ENCODE measurements at places on chromosomes 13 and 19.
A peak's percentile ranks its signal among the peaks of the same experiment; 100 is the strongest.

DNA sequence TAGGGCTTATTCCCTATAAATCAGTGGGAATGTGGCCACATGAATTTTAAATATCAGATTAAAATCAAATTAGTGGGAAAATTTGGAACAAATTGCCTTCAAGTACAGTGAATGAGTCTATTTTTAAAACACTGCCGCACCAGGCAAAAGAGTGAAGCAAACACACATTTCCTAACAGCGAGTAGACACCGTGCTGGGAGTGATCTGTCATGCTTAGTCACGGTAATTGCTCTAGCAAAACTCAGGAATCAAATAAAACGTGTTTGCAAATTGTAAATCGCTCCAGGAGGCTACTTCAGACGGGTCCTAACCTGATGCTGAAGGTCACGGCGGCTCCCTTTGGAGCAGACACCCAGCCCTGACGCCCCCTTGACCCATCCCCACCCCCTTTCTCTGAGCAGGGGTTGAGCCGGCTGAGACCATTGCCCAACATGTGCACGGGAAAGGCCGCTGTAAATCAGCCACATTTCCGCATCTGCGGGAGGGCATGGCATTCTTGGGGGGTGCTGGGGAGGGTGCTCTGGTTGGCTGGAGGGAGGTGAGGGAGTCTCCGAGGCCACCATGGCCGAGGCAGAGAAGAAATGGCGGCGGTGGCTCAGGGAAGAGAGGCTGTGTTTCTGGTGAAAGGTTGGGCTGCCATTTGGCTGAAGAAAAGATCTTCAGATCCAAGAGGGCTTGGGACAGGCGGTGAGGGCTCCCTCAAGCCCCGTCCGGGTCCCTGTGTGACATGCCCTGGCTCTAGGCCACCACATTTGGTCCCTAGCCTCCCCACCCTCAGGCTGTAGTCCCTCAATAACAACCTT, 8.9 kb downstream of the CEBPA start:
- DNase-seq, result no peak

DNA sequence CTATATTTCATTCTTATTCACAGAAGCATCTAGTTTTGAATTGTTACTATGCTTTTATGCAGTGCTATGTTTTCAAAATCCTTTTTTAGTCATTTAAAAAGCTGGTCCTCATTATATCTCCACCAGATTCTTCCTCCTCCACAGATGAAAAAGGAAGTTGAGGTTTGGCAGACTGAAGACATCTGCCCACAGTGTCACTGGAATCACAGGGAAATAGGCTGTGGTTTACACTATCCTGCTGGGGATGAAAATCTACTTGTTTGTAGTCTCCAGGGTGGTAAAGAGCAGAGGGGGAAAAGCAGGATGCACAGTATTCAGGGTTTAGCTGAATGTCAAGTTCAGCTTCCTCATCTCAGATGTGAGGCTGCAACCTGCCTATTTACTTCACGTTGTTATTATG, 351.2 kb downstream of the DNAJC15 start:
- no peak for DNase-seq

DNA sequence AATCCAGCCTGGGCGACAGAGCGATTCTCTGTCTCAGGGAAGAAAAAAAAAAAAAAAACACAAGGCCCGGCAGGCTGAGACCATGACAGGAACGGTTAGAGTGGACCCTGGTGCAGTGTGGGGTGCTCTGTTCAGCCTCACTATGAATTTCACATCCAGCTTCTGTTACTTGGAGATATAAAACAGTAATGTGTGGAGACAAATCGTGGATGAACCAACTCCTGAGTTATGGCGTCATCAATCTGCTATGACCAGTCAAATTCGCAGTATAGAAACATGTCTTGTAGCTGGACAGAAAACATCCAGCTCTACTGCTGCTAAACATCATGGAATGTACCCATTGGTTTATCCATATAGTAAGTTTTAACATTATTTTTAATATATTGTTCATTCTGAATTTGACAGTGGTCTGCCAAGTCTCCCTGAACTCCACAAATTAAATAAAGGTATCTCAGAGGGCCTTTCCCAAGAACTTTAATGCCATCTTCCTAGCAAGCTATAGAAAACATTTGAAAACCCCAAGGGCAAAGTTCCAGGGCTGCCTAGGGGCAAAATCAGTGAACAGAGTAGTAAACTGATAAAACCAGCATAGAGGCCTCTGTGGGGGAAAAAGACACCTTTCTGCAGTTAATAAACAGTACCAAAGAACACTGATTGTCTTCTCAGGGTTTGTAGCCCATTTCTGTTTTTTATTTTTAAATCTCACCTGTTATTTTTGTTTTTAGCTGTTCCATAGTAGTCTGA, 75.8 kb downstream of the LRCH1 start:
- DNase-seq, result no peak

DNA sequence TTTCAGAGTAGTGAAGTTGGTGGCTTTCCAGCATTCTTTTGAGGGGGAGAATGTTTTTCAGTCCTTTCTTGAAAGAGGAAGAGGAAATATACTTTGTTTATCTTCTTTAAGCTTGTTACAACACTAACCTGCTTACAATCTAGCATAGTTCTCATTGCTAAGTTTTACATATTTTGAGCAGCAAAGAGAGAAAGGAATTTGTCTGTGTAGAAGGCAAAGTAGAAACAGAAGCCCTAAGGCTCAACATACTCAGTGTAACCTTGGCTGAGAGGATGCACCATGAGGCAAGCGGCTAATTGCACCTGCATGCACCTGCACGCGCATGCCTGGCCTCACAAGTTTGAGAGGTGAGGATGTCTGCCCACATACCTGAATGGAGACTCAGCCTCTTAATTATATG, 2.2 kb downstream of the FRY start:
- DNase-seq, result no peak

- DNase-seq, result peak; percentile 82
Observed at GRCh38 chr19:49676136-49676783, 811 bp upstream of the PRMT1 start.

- no peak for DNase-seq
Observed at GRCh38 chr13:50721672-50721992, 121.9 kb downstream of the DLEU7 start.

- DNase-seq, result peak; percentile 16
Observed at GRCh38 chr13:93398167-93399035, 171.8 kb downstream of the GPC6 start.

DNA sequence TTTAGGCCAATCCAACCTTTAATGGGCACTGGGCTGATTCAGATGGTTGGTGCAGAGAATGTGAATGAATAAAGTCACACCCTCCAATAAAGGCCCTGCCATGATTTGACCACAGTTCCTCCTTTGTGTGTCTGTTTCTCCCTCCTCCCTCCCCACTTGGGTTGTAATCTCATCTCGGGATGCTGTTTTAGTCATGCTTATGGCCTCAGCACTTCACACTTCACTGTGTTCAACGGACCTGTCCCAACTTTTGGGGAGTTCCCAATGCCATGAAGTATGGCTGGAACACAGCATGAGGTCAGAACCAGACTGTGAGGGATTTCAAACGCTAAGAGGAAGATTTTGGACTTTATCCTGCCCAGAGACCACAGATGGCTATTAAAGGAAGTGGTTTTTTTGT, 5.6 kb upstream of the RAB8A start:
- DNase-seq, result no peak

DNA sequence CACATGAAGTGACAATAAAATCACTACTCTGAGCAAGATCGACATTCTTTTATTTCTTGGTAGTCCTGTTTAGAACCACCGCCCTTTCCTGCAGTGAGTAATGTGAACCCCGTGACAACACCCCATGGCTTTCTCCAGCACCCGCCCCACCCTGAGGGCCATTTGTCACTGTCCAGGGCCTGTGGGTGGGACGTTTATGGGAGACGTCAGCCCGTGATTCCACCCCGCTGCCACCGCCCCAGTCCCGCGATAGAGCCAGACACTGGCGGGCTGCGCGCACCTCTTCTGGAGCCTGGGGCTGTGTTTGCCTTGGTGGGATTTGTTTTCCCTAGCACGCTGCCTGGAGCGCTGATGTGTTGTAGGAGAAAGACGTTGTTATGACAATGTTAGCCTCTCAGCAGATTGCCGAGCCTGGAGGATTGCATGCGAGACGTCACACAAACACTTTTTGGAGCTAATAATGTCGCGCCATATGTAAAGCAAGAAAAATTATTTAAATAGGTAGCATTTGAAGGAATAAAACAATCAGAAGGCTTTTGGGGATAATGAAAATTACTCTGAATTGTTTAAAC, 263.7 kb downstream of the TEX29 start:
- no peak for DNase-seq

DNA sequence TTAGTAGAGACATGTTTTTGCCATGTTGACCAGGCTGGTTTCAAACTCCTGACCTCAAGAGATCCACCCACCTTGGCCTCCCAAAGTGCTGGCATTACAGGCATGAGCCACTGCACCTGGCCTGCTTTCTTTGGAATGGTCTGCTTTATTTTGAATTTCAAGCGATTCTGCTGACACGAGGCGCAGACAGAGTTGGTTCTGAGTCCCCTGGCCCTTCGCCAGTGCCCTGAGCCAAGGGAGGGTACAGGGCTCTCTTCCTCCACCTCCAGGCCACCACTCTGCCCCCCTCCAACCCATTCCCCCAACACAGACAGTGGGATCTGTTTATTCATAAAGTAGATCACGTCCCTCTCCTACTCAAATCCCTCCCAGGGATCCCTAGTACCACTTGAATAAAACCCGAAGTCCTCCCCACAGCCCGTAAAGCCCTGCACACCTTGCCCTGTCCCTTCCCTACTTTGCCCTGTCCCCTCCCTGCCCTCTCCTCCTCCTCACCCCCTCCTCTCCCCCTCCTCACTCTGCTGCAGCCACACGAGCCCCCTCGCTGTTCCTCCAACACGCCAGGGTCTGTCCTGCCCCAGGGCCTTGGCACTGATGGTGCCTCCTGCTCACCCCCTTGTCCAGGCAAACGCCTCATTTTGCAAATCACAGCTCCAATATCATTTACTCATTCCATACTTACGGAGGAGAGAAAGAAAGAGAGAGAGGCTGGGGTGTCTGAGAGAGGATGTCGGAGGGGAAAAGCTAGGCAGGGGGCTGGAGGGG, 22.4 kb downstream of the ZNRF4 start:
- DNase-seq, result no peak

DNA sequence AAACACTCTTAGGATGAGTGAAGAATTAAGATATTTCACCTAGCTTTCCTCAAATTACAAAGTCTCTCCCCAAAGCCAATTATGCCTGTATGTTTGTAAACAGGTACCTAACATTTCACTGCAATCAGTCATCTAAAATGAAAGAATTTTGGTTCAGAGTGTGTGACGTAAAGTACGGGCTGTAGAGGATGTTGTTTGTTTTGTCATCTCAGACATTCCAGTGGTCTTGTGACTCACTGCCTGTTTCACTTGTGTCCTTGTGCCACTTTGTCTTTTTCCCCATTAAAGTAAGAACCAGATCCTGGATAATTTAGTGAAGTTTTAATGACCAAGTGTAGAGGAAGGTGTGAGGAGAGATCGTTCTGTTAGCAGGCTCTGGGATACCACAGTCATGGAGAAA, 28.6 kb upstream of the EID2 start:
- no peak for DNase-seq

DNA sequence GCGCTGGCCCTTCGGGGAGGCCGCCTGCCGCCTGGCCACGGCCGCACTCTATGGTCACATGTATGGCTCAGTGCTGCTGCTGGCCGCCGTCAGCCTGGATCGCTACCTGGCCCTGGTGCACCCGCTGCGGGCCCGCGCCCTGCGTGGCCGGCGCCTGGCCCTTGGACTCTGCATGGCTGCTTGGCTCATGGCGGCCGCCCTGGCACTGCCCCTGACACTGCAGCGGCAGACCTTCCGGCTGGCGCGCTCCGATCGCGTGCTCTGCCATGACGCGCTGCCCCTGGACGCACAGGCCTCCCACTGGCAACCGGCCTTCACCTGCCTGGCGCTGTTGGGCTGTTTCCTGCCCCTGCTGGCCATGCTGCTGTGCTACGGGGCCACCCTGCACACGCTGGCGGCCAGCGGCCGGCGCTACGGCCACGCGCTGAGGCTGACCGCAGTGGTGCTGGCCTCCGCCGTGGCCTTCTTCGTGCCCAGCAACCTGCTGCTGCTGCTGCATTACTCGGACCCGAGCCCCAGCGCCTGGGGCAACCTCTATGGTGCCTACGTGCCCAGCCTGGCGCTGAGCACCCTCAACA, 1.2 kb downstream of the F2RL3 start:
- DNase-seq, result no peak

- DNase-seq, result peak; percentile 39
Observed at GRCh38 chr19:38036707-38037611, 130.0 kb downstream of the SIPA1L3 start.

DNA sequence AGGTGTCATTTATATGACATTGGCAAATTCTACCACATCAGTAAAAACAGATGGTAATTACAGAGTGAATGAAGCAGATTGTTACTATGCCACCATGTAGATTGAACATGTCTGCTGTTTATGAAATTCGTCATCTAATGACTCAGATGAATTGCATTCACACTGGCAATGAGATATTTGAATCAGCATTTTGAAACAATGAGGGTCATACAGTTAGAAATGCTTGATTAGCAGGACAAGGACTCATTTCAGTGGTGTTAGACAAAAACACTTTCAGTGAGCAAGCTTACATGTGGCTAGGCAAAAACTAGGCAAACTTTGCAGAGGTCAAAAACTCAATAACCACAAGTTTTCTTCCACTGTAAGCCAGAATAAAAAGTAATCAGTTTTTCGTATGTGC, 1165.0 kb downstream of the SLITRK1 start:
- no peak for DNase-seq

GRCh38 chr13:113883921-113884804, 20.3 kb upstream of the GAS6 start:
- DNase-seq, result no peak

DNA sequence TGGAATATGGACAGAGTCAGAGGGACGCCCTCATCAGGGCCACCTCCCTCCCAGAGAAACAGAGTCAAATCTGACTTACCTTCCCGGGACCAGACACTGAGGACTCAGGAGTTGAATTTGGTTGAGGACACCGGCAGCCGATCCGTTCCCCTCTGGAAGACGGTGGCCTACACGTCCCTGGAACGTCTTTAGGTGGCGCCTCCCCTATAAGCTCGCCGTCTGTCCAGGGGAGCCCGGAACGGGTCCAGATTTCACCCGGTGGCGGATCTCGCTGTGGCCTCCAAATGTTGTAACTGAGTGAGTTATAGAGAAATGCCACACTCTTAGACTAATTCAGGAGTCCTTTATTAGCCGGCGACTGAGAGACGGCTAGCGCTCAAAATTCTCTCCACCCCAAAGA, 9.0 kb downstream of the TNFSF14 start:
- no peak for DNase-seq

DNA sequence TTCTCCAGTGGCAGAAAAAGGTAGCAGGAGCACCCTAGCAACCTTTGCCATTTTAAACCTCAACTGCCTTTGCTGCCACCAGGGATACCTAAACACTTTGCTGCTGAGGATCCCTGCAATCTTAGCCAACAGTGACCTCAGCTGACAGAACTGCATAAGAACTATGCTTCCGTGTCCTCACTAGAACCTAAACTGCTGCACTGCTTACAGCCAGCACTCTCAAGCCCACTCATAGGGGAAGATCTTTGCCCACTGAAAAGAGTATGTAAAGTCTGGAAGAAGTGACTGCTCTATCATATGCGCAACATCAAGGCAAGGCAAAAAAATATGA, 270.0 kb upstream of the PCDH20 start:
- no peak for DNase-seq

- DNase-seq, result no peak
Observed at GRCh38 chr13:42821437-42821836, 40.1 kb downstream of the FAM216B start.
